Cortex of kidney (tissue), 1 donor: ENCODE measurements at places on chromosomes 11 and 22.

DNA sequence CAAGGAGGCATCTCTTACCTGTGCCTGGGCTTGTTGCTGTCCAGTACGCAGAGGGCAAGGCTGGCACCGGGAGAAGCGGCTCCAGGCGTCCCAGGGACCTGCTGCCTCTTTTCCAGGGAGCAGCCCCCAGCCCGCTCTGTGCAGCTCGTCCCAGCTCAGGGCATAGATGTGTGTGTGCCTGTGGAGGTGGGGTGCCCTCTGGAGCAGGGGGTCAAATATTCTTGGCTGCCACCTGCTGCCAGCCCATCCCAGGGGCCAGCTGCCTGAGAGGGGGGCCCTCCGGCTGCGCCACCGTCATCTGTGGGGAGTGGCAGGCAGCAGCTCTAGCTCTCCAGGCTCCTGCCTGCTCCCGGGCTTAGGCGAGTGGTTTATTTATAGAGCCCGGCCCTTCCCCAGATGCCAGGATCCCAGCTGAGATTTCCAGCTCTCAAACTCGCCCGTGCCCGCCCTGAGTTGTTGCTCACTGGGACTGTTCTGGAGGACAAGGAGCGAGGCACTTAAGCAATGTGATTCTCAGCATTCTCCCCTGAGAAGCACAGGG, 87.5 kb downstream of the RTL6 start:
- no peak for DNase-seq

DNA sequence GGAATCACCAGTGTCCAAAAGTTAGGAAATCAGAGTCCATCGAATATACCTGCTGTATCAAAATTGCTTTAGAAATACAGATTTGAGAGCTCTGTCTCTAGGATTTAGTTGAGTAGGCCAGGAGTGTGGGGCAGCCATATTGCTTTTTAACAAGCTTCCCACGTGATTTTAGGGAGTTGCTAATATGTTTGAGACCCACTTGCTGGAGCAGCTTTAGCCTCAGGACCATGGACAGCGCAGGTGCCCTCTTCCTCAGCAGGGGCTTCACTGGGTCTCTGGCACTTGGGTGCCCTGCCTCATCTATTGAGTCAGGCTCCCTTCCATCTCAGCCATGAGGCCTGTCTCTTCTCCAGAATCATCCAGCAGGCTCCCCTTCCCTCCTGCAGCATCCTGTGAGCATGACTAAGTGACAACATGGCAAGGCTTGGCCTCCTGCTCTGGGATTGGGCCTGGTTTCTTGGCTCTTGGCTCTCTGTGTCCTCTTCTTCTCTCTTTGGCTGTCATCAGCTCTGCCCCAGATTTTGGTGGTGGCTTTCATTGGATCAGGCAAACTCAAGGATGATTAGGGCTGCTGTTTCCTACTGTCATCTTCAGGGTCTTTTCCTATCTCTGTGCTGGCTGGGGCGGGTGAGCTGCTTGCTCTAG, 70.0 kb downstream of the SGSM1 start:
- no peak for DNase-seq

DNA sequence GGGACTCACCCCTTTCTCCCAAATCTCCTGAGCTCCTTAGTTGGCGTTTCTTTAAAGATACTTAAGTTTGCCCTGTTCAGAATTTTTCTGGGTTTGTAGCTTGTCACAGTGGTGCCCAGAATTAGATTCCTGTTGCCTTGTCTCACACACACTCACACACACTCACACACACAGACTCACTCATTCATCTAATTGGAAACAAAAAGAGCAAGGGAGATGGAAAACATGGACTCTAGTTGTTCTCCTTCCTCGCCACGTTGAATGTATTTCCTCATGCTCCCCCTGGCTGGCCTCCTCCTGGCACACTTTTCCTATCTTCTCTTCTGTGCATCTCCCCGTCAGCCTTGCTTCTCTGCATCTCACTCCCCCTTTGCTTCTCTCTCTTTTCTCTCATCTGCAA, 752.3 kb downstream of the NTM start:
- DNase-seq: no peak

GRCh38 chr11:75276186-75276585, 35.6 kb downstream of the TPBGL start:
- DNase-seq: no peak

DNA sequence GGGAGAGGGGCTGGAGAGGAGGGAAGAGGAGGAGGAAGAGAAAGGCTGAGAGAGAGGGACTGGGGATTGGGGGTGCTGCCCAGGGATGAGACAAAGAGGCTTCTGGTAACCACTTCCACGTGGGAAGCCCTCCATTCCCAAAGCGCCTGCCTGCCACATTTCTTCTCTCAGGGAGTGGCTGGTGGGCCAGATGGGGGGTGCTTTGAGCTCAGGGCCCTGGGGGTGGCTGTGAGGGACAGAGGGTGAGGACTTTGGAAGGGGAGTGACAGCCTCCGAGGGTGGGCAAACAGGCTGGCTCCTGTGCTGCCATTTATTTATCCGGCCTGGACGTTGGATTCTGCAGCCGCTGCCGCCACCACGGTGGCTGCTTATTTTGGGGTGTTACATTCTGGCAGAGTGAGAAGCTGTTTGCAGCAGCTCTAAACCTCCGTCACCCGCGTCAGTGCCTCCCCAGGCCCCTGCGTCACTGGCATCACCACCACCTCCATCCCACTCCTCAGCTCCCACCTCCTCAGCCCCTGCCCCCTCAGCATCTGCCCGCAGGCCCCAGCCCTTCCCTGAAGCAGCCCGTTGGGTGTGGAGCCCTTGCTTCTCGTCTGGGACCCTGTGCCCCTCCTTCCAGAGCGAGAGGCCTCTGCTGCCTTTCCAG, 1.6 kb downstream of the RTN4RL2 start:
- DNase-seq: no peak

DNA sequence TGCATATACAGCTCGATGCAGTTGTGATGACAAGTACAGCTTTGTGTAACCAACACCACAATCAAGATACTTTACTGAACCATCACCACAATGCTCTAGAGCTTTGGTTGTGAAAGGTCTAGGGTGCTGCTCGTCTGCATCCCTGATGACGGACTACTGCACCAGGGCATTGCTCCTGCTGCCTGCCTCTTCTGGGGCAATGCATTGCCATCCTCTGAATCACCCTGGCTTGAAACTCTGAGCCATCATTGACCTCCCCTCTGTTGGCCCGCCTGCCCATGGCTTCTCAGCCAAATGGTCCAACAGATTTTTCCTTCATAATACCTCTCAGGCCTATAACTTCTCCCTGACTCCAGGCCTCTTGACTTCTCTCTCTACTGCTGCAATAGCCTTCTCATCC, 77.4 kb upstream of the CSNK2A3 start:
- no peak for DNase-seq

DNA sequence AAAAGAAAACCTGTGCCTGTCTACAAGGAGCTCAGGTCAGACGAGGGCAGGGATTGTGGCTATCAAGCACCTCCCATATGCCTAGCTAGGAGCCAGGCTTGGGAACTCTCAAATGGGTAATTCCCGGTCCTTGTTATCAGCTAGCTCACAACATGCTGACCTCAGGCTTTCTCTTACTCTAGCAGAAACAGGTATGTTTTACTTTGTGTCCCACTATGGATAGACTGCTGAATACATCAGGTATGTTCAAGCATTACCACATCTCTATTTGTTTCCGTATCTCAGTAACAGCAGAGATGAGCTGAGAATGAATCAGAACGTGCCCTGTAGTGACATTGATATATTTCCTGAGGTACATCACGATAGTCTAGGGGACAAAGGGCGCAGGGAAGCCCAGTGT, 29.4 kb downstream of the SHISA8 start:
- DNase-seq: no peak

DNA sequence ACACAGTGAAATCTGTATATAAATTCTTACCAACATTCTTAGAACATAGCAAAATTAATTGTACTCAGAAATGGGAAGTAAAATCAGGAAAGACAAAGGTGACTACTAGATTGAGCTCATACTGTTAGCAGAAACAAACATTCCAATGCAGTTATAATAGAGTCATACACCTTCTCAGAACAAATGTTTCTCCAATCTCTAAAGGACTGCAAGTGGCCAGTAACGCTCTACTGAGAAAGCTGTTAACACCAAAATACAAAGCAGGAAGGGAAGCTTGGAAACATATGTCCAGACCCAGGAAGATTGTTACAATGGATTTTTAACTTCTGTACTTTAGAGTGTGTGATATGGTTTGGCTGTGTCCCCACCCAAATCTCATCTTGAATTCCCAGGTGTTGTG, 341.5 kb downstream of the LARGE1 start:
- no peak for DNase-seq

- no peak for DNase-seq
Measured at GRCh38 chr11:74672956-74673692, 58.1 kb downstream of the CHRDL2 start.

DNA sequence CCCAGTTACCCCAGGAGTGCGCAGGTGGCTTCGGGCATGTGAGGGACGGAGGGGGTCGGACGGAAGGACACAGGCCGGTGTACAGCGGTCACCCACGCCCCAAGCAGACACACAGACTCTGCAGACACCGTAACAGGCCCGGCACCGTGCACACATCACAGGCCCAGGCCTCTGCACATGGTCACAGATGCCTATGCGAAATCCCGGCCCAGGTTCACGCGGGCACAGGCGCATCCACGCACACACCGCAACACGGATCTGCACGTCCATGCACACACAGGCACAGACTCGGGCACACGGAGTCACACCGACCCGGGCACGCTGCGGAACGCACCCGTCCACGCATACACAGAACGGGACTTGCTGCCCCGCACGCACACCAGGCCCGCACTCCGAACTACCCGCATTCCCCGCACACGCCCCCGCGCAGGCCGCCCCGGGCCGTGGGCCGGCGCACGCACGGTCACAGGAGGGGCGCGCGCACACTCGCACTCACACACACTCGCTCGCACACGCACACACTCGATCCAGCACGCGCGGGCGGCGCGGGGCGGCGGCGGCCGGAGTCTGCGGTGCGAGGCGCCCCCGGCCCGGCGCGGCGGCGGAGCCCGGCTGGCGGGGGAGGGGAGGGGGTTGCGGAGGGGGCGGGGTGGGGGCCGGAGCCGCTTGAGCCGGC, at the start of gene MGAT3:
TSS of gene MGAT3 (plus strand) at position 491 of the 676 bp plus-strand sequence. CDS start 30,336 bp downstream, outside the sequence.
- DNase-seq: no peak

- no peak for DNase-seq
Measured at GRCh38 chr22:28799606-28800307, 612 bp downstream of the XBP1 start.

GRCh38 chr22:40510631-40511364, 125.7 kb downstream of the MRTFA start:
- no peak for DNase-seq

- DNase-seq: no peak
Measured at GRCh38 chr11:115499241-115499799, 4.9 kb downstream of the CADM1 start.

DNA sequence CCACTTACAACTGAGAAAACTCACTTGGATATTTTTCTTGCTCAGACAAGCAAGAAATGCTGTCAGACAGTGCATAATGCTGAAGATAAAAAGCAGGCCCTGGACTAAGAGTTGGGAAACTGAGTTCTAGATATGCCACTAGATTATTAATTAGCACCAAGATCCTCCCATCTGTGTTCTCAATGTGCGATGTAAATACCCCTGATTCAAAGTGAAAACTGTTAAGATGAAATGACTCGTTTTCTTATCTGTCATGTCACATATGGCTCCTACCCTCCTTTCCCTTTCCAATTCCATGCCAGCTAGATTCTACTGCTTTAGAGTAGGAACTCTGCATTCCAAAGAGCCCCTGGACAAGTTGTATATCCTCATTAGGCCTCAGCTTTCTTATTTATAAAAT, 88.9 kb upstream of the CLNS1A start:
- no peak for DNase-seq

DNA sequence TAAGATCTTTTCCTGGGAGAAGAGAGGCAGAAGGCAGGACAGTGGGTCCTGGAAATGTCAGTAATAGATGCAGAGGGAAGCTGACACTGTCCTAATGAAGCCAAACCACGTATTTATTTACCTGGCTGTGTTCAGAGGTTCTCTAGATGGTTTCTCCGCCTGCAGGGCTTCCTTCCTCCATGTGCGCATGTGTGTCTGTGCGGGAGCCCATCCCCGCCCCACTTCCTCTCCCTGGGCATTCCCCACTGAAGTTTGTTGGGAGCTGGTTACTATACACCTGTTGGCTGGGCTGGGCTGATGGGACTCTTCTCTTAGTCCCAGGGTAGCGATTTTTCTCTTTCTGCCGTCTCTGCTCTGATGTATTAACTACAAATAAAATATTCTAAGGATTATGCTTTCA, 204.9 kb upstream of the TBCEL start:
- no peak for DNase-seq

GRCh38 chr11:44774108-44774507, 47.3 kb downstream of the TSPAN18 start:
- DNase-seq: no peak

DNA sequence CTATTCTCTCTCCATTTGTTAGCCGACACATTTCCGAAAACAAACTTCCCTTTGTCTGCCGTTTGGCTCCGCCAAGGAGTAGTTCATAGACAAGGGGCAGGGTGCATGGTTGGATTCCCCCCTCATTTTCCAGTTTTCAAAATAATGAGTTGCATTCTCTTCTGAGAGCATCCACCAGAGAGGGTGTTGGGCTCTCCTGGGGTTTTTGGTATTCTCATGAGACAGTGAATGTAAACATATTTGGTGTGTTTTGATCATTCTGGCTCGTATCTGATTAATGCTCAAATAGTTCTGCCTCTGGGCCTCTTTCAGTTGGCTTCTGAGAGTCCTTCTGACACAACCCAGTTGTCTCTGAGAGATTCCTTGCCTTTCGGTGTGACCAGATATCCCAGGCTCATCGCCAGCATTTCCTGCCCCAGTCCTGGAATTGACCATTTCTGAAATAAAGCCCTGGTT, 21.7 kb downstream of the GRAMD4 start:
- no peak for DNase-seq

DNA sequence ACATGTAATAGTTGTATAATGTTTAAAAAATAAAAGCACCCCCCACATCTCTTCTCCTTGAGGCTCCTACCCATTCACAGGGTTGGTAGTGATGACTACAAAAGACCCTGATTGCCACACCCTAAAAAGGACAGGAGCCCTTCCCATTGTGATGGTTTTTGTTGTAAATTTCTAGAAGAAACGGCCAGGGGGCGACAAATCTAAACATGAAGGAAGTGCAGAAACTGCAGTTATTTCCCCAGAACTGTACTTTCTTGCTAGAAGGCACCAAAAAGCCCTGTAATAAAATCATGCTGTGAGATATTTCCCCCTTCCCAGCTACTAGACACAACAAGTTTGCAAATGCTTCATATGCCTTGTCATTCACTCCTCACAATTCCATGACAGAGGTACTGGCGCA, 10.8 kb downstream of the PRR5L start:
- no peak for DNase-seq

DNA sequence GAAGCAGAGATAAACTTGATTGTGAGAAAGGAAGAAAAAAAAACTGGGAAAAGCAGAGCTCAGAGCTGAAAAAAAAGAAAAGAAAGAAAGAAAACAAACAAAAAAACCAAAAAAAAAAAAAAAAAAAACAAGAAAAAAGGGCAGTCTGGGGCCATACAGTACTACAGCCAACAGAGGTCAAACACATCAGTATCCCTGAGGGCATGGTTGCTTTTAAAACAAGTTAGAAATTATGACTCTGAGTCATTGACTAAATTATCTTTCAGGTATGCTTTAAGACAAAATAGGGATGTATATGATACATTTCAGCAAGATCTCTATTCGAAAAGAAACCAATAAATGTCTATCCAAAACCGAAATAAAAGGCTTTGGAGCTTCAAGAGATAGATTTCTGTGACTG, 37.1 kb upstream of the TLCD5 start:
- DNase-seq: no peak

GRCh38 chr11:30282289-30282631, 40.6 kb upstream of the ARL14EP start:
- no peak for DNase-seq

- no peak for DNase-seq
Measured at GRCh38 chr22:37228106-37229011, 15.7 kb downstream of the RAC2 start.

GRCh38 chr11:94583866-94584500, 16.8 kb downstream of the PIWIL4 start:
- DNase-seq: no peak
